ENCODE measurements at places on chromosomes 1 and 21.

- DNase-seq, result no peak
Observed at GRCh38 chr1:181148636-181149035, 60.1 kb downstream of the IER5 start.

DNA sequence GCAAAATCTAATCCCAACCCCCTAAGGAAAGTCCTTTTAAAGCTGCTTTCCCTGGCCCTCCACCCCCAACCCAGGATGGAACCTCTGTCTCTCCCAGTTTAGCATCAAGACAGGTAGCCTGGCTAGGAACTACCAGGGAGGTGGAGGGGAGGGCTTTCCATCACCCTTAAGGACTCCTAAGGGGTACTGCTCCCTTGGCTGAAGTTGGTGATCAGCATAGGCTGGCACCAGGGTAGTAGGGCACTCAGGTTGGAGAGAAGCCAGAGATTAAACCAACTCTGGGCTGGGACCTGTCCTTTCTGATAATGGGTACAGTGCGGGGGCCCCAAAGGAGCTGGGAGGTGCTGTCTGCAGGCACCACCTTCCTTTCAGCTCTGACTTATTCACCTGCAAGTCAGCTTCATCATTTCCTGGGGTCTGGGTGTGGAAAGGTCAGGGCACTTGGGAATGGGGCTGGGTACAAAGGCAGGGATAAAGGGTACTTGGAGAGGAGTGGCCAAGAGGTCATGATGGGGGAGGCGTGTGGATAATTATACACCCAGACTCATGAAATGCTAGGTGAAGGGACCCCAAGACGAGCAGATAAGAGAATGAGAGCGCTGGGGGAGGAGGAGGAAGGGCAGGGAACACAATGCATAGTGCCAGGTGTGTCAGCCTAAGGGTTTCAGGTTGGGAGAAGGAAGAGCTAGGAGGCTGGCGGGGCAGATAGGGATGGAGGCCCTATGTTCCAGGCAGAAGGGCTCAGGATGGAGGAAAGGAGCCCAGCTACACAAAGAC lies 1.2 kb downstream of the ARHGEF2 start:
- DNase-seq, result no peak

DNA sequence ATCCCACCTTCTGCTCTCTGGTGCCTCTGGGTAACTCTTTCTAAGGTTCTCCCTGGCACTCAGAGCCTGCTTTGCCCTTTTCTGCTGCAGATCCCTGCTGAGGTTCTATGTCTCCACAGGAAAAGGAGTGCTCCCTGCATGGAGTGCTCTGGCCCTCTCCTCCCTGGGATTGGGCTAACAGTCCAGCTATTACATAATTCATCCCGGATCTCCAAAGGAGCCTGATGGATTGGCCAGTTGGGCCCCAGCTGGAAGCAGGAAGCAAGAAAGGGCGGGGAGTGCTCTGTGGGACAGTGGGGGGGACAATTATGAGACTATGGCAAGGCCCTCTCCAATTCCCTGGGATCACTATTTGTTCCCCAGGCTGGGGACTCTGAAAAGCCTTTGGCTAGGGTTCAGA lies 51.9 kb upstream of the GOLT1A start:
- DNase-seq, result no peak

DNA sequence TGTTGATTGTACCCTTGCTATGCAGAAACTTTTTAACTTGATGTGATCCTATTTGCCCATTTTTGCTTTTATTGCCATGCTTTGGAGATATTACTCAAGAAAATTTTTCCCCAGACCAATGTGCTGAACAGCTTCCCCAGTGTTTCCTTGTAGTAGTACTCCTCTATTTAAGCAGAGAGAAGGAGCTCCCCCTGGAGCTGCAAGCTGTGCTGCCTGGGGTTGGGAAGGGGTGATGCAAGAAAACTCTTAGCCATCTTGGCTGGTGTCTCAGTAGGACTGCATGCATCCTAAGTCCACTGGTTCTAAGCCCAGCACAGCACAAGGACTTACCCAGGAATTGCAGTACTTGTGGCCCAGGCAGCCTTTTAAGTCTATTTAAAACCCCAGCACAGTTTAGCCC lies 121.6 kb downstream of the NTMT2 start:
- DNase-seq, result no peak

DNA sequence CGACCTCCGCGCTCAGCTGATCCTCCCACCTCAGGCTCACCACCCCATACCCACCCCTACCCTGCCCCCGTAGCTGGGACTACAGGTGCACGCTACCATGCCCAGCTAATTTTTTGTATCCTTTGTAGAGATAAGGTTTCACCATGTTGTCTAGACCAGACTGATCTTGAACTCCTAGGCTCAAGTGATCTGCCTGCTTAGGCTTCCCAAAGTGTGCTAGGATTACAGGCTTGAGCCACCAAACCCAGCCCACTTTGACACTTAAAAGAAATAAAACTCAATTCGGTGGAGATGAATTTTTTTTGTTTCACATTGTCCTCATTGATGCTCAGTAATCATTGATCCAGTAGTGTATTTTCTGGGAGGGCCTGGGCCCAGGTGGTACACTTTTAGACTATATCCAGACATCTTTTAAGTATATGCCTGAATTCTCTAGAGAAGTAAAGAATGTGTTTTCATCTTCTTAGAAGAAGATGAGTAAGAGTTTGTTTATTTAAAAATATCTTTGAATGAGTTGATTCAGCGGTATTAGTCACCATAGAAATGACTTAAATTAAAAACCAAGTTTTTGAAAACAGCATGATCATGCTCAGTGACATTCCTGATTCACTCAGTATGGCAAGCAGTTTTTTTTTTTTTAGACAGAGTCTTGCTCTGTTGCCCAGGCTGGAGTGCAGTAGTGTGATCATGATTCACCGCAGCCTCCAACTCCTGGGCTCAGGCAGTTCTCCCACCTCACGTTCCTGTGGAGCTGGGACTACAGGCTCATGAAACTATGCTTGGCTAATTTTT lies 57.8 kb downstream of the EPB41 start:
- DNase-seq, result peak; percentile 65

DNA sequence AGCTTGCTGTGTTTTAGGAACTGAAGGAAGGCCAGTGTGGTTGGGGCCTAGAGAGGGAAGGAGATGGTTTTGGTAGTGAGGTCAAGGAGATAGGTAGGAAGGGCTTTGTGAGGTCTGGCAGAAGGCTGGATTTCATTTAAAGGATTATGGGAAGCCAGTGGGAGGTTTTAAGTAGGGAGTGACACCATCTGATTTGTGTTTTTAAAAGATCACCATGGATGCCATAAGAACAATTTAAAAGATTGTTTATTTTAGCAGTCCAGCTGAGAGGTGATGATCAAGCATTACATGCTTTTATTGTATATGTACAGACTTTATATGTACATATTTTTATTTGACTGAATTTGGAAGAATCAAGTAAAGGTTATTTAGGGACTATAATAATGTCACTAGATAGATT lies 26.4 kb downstream of the RGL1 start:
- no peak for DNase-seq

DNA sequence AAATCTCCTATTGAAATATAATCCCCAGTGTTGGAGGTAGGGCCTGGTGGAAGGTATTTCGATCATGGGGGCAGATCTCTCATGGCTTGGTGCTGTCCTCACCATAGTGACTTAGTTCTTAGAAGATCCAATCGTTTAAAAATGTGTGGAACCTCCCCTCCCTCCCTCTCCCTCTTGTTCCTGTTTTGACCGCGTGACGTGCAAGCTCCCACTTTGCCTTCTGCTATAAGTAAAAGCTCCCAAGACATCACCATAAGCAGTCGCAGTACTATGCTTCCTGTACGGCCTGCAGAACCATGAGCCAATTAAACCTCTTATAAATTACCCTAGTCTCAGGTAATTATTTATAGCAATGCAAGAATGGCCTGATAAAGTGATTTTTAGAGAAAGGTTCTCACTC lies 10.9 kb upstream of the RGS2 start:
- DNase-seq, result no peak

DNA sequence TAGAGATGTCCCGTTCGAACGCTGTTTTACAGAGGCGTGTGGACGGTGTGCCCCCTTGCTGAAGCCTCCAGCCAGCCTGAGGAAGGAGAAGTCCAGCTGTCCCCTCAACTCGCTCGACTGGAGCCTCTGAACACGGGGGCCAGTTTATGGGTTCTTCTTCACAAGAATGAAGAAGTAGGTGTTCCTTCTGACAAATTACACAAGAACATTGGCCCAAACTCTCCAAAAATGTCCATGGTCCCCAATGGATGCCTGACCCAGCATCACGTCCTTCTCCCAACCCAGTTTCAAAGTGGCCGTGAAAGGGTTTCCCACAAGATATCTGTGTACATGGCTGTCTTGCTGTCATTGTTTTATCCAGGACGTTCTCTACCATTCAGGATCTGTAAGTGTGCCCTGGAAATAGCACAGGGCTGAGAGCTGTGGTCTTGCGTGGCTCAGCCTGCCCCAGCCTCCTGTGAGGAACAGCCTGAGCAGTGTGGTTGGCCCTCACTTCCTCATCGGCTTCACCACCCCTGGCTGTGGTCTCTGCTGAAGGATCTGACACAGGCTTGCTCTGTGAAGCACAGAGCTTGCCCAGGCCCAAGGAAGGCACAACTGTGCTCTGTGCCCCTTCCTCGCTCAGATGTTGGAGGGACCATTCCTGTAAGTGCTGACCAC lies 1.0 kb upstream of the S100B start:
- DNase-seq, result no peak

DNA sequence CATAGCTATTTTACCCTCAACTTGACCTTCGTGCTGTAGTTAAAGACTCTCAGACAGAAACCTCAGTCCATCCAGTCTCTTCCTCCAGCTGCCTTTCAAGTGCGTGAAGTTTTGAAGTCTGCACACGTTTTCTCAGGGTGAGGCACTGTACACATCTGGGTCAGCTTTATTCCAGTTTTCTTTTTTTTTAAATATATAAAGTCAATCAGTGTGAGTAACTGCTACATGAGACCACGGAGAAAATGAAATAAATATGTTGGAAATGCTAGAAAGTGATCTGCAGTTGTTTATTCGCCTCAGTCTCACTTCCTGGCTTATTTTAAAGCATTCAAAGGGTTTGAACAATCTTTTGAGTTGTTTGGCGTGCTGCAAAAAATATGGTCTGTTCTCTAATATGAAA lies 135.7 kb downstream of the ROR1 start:
- DNase-seq, result no peak

- DNase-seq, result no peak
Observed at GRCh38 chr1:41875487-41875886, 43.2 kb downstream of the HIVEP3 start.

- no peak for DNase-seq
Observed at GRCh38 chr1:150557813-150558212, 8.6 kb downstream of the ADAMTSL4 start.

- no peak for DNase-seq
Observed at GRCh38 chr1:224684979-224685425, 68.9 kb downstream of the CNIH3 start.

- no peak for DNase-seq
Observed at GRCh38 chr21:14303731-14304488, 79.0 kb downstream of the HSPA13 start.

GRCh38 chr1:15966081-15966955 lies 9.6 kb downstream of the ZBTB17 start:
- DNase-seq, result no peak

DNA sequence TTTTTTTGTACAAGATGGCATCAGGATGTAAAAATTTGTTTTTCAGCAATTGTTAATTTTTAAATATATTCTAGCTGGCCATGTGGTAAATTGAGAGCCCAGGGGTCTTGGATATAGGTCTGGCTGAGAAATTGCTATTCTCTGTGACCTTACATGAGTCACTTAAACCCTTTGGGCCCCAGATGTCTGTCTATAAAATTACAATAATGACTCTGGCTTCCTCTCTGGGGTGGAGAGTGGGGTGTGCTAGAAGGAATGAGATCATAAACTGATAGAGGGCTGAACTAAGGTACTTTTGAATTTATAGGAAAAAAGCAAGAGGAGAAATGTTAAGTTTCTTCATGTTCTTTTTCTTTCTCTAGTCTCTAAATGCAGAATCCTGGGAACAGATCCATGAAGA lies 12.4 kb upstream of the TCHH start:
- no peak for DNase-seq

- no peak for DNase-seq
Observed at GRCh38 chr1:118291661-118292060, 106.6 kb upstream of the SPAG17 start.

DNA sequence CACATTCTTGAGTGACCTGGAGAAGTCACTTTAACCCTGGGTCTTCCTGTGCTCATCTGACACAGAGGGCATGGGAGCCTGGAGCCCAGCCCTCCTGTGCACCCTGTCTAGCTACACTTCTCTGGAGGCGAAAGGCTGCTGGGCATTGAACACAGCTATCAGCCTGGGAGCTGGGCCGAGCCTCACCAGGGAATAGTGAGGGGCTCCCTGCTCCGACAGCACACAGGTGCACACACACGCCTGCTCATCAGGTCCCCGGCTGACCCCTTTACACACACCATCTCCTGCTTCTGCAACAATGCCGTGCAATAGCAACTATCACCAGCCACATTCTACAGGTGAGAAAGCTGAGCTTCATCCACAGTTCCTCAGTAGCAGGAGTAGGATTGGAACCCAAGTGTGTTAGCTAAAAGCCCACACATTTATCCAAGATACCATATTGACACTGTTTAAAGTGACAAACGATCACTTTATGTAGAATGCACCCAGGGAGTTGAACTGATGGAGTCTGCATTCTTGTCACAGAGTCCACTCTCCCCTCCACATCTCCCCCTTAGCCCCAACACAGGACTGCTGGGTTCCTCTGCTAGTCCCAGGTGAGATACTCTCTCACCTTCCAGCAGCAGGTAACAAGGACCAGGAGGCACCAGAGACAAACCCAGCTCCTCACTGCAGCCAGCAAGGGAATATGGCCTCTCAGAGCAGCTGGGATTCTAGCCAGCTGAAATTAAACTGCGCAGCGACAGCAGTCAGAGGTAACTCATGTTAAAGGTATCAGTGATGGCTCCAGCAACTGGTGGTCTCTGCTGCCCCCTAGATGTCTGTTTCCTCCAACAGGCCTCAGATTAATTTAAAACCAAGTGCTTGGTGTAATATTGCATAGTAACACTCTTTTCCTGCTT lies 18.3 kb upstream of the CAPN8 start:
- DNase-seq, result peak; percentile 67

- DNase-seq, result no peak
Observed at GRCh38 chr1:43902058-43902831, 31.4 kb upstream of the ARTN start.

DNA sequence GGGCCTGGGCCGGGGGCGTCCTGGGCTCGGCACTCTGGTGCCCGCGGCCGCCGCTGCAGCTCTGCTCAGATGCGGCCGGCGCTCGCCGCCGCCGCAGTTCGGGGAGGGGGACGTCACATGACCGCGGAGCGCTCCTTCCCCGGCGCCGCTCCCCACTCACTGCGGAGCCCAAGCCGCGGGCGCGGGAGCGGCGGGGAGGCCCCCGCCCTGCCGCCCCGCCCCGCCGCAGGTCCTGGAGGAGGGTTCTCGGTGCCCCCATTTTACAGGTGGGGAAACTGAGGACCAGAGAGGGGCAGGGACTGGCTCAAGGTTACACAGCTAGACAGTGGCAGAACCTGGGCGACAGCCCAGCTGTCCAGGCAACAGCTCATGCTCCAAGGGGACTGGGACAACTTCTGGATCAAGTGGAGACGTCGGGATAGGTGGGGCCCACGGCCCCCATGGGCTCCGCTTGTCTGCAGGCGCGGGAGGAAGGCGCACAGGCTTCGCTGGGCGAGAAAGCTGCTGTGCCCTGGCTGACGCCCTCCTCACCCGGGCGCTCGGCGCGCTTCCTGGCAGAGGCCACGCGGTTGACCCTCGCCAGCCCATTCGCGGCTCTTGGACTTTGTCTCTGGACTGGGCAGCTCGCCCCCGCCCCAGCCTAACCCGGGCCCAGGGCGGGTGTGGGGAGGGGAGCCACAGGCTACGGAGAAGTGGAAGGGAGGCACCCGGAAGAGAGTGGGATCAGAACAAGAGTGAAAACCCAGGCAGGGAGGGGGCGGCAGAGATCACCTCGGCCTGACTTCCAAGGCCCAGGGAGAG lies at the start of gene RAP1GAP:
Gene RAP1GAP, minus strand, starts transcription at position 100 of the 801 bp plus-strand sequence. CDS start 49,325 bp downstream, outside the sequence.
- DNase-seq, result no peak

GRCh38 chr21:36028127-36029069 lies 31.9 kb downstream of the SETD4 start:
- DNase-seq, result peak; percentile 65

Measured in Panc1 (cell line).